ENCODE measurements at places on chromosomes 16 and 17.

DNA sequence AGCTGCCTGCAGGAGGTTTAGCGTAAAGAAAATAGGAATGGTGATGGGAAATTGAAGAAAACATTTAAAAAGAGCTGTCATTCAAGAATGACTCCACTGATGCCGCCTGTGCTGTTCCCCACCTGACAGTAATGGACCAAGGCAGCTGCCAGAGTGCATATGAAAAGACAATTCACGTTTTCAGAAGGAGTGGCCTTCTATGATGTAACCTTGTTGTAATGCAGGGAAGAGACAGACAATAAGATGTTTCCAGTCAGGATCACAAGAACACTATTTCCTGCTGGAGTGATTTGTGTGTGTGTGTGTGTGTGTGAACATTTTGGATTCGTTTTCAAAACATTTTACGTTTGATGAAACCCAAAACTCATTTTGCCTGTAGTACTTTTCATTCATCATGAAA, 203.7 kb downstream of the LGALS9B start:
- no peak for DNase-seq

DNA sequence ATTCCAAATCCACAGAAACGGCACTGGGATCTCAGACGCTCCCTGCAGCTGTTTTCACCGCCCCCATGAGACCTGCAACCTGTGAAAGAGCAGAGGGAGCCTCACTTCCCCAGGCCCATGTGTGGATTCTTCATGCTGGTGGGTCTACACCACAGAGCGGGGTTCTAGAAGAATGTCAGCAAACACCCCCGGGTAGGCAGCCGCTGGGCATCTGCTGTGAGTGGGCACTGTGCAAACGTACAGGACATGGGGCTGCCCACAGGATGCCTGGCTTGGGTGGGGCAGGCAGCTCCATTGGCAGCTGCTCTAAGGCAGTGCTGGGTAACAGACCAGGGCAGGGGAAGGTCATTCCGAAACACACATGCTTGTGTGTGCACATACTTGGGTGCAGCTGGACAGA, 174.9 kb downstream of the RBFOX3 start:
- no peak for DNase-seq

DNA sequence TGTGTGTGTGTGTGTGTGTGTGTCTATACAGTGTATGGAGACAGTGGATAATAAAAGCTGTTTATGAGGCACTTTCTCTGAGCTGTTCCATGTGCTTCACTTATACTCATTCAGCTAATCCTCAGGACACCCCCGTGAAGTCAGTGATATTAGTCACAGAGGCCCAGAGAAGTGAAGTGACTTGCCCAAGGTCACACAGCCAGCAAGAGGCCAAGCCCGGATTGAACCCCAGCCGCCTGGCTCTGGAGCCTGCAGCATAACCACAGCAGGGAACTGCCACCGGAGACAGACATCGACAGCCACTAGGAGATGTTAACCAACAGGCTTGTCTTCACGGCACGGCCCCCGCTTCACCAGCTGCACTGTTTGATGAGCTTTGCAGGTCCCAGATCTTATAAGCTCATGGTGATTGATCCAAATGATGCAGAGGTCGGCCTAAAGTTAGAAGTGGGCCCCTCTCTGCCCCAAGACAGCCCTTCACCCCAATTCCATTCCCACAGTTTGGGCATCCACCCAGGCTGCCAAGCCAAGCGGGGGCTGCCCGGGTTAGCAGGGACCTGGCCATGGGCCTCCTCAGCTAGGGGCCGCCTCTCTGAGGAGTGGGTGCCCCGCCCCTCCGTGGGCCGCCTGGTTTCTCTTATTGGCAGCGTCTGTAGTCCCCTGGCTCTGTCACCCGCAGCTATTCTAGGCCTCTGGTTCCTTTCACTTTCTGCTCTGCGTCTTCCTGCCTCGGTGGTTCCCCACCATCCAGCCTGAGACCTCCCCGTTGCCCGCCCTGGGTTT, 30.9 kb downstream of the SOCS1 start:
- DNase-seq = peak; percentile 55

- DNase-seq = no peak
Observed at GRCh38 chr16:46915483-46916025, 31.4 kb downstream of the GPT2 start.

- no peak for DNase-seq
Observed at GRCh38 chr16:28910086-28911031, 14.7 kb downstream of the RABEP2 start.

DNA sequence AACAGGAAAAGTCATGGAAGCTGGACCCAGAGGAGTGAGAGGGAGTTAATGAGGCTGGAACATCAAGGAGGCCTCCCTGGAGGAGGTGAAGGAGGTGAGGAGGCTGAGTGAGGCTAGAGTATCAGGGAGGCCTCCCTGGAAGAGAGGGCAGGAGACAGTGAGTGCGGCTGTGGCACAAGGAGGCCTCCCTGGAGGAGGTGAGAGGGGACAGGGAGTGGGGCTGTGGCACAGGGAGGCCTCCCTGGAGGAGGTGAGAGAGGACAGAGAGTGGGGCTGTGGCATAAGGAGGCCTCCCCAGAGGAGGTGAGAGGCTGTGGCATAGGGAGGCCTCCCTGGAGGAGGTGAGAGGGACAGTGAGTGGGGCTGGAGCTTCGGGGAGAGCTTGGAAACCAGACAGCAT, 5.5 kb downstream of the CAMKK1 start:
- DNase-seq = no peak

GRCh38 chr16:57386381-57386951, 14.2 kb downstream of the CX3CL1 start:
- no peak for DNase-seq

- DNase-seq = no peak
Observed at GRCh38 chr17:51228161-51228560, 31.7 kb downstream of the MBTD1 start.
